ENCODE measurements at places on chromosomes 12 and 14.

- peak; percentile 17 for DNase-seq
These were observed 637 bp downstream of the PTMS start for GRCh38 chr12:6766651-6767349.

GRCh38 chr12:124188561-124189405 lies 106.1 kb upstream of the RFLNA start:
- DNase-seq, result no peak

GRCh38 chr14:77502109-77502782 lies 3.6 kb upstream of the ISM2 start:
- no peak for DNase-seq

GRCh38 chr12:21934173-21934572 lies 7.1 kb downstream of the ABCC9 start:
- DNase-seq, result no peak

DNA sequence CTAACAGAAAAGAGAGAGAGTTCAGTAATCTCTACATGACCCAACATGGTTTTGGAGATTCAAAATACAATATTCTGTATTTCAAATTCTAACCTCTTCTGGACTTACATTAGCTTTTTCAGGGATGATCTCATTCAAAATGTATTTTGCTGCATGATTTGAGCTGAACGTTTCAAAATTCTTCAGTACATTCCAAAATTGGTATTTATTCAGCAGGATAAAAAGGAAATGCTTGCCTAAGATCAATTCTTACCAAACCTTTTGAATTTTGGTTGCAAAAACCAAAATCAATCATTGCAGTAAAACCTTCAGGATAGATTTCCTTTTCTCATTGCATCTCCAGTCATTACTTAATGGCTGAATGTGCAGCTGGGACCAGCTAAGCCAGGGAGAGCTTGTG lies 1761.3 kb upstream of the SEL1L start:
- DNase-seq, result no peak

- DNase-seq, result no peak
These were observed 67.5 kb upstream of the BTG1 start for GRCh38 chr12:92213166-92213565.

DNA sequence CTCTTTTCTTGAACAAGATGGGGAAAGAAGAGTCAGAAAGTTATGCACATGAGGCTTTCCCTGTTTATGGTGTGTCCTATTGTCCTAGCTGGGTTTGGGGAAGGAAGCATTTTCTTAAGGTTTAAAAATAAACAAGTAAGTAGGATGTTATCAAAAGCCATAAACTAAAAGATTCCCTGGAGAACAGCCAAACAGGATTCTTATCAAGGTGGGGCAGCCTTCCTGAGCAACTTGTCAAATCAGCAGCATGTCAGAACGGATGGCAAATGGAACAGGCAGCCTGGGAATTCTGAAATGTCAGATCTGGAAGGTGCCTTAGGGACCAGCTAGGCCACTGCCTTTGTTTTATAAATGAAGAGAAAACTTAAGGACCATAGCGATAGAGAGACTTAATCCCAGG lies 152.2 kb upstream of the RGS6 start:
- DNase-seq, result no peak

- DNase-seq, result no peak
These were observed 12.1 kb upstream of the FBRSL1 start for GRCh38 chr12:132477703-132478432.

- DNase-seq, result no peak
These were observed 185.6 kb downstream of the ZFP36L1 start for GRCh38 chr14:68607081-68607866.

DNA sequence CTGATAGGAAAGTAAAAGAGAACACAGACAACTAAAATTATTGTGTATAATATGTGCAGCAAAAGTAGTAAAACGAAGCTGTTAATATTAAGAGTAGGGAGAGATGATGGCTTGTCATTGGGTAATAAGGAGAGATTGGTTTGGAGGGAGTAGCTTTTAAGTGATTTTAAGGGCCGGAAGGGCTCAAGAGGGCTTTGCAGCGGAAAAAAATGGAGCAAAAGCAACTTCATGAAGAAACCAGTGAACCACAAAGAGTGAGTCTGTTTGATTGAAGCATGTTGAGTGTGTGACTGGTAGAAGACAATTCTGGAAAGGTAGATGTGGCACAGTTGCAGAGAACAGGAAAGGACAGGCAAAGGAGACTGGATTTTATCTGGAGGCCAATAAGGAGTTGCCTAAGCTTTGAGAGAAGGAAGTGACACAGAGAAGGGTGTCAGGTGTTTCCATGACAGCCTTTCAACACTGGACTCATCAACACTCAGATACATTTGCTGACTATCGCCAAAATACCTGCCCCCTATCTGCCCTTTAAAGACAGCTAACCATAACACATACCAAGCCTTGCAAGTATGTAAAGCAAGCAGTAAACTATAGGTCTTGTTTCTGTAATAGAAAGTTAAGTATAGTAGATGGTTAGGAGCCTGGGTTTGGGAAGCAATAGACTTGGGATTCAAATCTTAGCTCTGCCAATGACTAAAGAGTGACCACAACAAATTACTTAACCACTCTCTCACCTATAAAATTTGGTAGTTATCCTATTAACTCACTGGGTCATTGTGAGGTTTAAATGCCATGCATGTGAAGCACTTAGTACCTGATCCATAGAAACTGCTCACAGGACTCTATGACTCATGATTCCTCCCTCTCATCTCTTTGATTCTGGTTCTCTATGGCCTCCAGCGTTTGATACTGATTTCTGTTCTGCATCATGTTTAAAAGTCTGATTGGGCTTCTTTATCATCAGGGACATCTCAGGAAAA lies 117.3 kb upstream of the LMNTD1 start:
- no peak for DNase-seq

DNA sequence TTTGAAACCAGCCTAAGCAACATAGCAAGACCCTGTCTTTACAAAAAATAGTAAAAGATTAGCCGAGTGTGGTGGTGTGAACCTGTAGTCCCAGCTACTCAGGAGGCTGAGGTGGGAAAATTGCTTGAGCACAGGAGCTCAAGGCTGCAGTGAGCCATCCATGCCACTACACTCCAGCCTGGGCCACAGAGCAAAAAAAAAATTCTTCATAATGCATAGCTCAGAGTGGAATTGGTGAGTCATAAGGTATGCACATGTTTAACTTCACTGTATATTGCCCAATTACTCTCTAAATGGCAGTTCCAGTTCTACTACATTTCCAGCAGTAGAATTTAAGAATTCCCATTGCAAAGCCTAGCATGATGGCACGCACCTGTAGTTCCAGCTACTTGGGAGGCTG lies 26.8 kb upstream of the CLIP1 start:
- DNase-seq, result no peak
